Stimulated activated CD8-positive, alpha-beta memory T cell treated with anti-CD3 and anti-CD28 coated beads, Interleukin-15, amount 100 ng/mL, for 1 hour (primary cell): ENCODE measurements at places on chromosomes 11 and 22.

- no peak for DNase-seq
Measured at GRCh38 chr11:88348870-88349269, 11.3 kb upstream of the CTSC start.

DNA sequence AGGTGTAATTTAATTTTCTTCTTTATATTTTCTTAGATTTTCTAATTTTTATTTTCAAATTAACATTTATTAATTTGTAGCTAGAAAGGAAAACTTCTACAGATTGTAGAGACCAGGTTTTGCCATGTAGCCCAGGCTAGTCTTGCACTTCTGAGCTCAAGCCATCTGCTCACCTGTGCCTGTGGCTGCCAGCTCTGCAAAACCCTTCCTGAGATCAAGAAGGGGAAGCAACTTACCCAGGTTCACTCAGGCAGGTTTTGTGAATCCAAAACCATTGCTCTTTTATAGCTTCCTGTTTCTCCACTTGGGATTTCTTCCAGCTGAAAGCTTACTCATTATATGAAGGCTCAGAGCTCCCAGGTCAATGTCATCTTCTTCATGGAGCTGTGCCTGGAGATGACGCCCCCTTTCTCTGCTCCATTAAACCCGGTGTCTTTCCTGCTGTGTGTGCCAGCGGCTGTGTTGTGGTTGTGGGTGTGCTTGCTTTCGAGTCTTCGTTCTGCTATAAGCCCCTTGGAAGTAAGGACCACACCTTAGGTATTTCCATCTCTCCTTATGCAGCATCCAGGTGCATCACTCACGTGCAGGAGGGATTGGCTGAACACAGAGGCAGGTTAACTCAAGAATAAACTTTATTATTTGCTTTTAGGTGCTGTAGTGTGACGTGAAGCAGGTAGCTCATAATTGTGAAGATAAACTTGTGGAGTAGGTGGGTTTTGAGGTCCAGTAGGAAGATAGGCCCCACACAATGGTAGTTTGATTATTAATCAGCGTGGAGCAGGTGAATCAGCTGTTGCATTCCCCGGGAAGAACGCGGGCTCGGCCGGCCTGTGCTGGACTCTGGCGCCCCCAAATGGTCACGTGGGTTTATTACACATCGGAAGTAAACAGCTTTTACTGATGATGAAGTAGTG is 42.2 kb upstream of the INCENP start:
- DNase-seq, result peak; percentile 73

- DNase-seq, result no peak
Measured at GRCh38 chr11:22677153-22677903, 10.9 kb downstream of the GAS2 start.

GRCh38 chr11:92222701-92223100 is 1.9 kb upstream of the FAT3 start:
- no peak for DNase-seq

DNA sequence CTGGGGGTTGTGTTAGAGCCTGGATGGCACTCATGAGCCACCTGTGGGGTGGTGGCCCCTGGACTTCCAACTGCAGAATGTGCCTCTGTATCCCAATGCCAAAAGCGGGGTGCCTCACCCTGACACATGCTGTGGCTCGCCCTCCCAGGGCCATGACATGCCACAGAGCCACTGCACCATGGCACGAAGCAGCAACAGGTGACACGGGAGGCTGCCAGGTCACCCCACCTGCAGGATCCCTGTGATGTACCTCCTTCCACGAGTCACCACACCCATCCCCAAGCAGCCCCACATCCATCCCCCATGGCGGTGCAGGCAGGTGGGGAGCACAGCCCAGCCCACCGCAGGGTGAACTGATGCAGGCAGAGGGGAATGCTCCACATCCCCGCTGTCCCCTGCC is 14.8 kb downstream of the NECTIN1 start:
- no peak for DNase-seq

DNA sequence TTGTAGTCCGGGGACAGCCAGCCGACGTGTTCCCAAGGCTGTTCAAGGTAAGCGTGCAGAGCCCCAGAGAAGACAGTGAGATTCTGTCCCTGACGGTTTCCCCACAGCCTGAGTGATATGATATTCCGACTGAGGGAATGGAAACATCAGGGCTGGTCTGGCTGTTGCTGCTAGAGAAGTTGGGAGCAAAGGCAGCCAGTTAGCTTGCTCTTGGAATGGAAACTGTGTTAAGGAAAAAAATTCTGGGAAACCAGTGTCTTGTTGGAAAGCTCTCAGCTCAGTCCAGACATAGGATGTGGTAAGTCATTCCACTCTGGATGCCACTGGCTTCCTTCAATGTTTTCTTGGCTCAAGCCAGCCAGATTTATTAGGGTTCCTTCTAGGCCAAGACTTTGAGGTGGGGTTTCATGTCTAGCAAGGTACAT is 8.8 kb downstream of the CRY2 start:
- DNase-seq, result no peak

DNA sequence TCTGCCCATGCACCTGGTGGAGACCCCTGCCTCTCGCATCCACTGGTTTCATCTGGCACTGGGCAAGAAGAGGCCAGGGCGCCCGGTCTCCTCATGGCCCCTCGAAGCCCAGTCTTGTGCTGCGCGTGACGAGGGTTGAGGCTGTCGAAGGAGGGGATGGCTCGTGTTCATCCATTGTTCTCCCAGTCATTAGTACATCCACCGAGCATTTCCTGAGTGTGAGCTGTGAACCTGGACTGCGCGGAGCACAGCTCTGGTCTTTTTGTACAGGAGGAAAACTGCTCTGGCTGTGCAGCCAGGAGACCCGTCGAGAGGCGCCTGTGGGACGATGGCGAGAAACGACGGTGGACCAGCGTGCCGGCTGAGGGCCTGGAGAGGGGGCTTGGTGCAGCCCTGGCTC is 6.8 kb downstream of the CACNA1I start:
- no peak for DNase-seq

DNA sequence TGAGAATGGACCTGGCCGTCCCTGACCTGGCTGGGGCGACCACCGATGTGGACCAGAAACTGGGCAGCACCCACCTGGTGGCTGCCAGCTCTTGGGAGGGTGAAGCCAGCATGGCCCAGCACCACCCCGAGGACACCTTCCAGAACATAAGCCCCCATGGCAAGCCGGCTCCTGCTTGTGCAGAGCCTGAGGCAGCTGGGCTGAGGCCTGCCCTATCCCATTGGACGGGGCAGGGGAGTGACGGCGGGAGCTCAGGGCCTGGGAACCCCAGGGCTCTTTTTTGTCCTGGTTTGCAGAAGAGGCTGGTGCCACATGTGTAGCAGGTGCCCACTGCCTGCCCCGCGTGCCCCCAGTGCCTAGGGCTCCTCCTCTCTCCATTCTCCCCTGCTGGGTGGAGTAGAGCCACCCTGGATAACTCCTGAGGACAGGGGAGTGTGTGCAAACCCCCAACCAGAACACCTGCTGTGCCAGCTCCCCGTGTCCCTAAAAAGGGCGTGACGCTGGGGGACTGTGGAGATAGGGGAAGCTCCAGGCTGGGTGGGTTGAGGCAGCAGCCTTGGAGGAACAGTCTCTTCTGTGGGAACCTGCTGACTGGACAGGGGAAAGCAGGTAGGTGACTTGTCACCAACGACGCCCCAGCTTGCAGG is 11.9 kb downstream of the DUSP8 start:
- no peak for DNase-seq

DNA sequence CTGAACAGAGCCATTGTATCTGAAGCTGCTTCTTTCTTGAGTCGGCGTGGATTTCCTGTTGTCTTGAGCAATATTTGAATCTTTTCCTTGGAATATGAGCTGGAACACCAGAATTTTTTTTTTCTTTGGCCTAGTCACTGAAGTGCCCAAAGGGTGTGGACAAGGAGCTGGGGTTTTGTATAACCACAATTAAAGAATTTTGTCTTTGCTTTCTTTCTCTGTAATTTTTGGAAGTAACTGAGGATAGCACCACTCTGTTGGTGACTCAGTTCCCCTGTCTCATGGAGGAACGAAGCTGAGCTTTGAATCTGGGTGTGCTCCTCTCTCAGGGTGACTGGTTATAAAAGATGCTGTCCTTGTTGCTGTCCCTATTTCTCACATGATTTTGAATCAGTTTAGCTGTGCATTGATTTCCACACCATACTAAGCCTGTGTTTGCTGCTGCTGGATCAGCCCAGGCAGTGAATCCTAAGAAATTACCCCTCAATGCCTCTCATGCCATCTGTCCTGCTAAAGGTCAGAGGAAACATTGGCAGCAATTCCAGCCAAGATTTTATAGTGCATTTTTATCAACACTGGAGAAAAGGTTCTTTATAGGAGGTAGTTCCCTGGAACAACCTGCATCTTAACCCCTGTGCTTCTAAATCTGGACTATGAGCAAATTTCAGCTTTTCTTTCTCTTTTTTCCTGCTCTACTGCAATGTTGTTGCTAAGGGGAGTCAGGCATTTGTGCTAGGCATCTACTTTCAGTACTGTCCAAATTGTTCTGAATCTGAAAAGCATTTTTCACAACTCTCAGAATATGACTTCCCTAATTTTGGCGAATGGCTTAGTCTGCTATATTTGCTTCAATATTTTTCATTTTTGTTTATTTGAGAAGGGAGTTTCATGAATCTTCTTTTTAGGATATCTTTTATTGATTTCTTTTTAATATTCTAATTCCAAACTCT is 540.8 kb downstream of the SOX6 start:
- no peak for DNase-seq

DNA sequence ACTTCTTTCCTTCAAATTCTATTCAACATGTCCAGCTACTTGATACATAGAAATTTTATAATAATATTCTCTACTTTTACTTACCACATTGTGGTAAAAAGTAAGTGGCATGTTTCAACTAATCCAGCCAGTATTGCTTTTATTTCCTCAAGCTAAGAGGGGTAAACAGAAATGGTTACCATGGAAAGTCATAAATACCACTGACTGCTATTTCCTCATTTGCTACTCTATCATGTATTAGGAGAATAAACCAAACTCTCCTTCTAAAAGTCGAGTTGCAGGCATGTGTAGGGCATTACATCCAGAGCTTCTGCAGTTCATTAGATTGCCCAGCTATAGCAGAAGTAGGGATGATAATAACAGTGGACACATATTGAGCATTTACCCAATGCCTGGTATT is 208.4 kb downstream of the MAML2 start:
- no peak for DNase-seq
